DMS153 (cell line): ENCODE measurements at places on chromosomes 1 and 21.
A peak's percentile ranks its signal among the peaks of the same experiment; 100 is the strongest.

DNA sequence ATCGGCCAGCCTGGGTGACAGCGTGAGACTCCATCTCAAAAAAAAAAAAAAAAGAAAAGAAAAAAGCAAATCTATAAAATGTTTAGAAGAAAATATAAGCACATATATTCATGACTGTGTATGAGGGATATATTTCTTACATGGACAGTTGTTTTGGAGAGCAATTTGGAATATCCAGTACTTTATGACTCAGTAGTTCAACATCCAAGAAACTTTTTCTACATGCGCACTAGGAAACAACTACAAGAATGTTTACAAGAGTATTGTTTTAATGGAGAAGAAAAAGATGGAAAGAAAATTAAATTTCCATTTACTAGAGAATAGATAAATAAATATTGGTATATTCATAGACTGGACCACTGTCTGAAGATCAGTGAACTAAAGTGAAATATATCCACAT, 77.5 kb downstream of the MAST2 start:
- DNase-seq = no peak

DNA sequence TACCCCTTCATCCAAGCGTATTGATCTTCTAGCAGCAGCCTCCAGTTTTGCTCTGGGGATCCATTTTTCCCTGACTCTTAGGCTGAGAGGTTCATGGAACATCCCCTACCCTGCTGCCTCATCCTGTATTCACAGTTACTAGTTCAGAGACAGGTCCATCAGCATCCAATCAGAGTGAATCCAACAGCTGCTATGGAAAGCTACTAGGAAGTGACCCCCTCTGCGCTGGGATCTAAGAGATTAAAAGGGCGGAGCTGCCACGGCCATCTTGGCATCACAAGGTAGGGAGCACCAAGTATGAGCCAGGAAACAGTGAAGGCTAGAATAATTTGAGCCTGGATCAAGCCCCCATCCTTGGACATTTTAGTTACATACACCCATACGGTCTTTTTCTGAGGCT, 32.5 kb downstream of the KAZN start:
- no peak for DNase-seq

DNA sequence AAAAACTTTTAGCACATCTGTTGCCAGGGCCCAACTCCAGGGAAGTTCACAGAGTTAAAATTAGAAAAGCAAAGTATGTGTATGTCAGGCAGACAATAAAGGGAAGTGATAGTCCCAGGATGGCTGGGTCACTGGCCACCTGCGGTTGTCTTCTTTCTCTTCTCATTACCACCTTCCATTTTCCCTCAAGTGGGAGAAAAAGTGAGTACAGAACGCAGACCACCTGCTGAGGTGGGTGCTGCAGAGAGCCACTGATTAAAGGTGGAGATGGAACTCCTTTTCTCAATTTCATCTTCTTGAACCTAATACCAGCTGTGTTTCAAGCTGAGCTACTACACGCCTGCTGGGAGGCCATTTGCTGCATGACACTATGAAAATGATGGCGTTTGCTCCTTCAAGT, 88.8 kb upstream of the PDE4B start:
- no peak for DNase-seq

GRCh38 chr1:38031513-38031866, 15.1 kb downstream of the POU3F1 start:
- DNase-seq = no peak

- DNase-seq = no peak
These were observed 536 bp upstream of the PGLYRP3 start for GRCh38 chr1:153313288-153313687.

GRCh38 chr21:43778469-43779335, 2.6 kb upstream of the CSTB start:
- no peak for DNase-seq

GRCh38 chr1:51901151-51901550, 22.6 kb upstream of the NRDC start:
- DNase-seq = no peak

GRCh38 chr1:39639305-39640130, at the start of gene HEYL:
HEYL (minus strand) TSS chr1:39639643; CDS start chr1:39639625, 18 bp downstream.
- peak; percentile 87 for DNase-seq

- DNase-seq = peak; percentile 33
These were observed 254.7 kb downstream of the NFIA start for GRCh38 chr1:61337037-61337436.

GRCh38 chr1:227607336-227607898, 44.1 kb downstream of the ZNF678 start:
- no peak for DNase-seq

GRCh38 chr1:61098333-61098732, 16.0 kb downstream of the NFIA start:
- no peak for DNase-seq

DNA sequence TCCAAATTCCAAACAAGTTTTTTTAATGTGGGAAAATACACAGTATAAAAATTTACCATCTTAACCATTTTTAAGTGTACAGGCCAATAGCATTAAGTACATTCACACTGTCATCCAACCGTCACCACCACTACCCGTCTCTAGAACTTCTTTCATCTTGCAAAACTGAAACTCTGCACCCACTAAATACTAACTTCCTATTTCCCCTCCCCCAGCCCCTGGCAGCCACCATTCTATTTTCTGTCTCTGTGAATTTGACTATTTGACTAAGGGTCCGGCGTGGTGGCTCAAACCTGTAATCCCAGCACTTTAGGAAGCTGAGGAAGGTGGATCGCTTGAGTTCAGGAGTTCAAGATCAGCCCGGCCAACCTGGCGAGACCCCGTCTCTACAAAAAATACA, 36.1 kb downstream of the CLSTN1 start:
- no peak for DNase-seq

GRCh38 chr1:100615686-100616085, 77.7 kb downstream of the GPR88 start:
- DNase-seq = no peak

DNA sequence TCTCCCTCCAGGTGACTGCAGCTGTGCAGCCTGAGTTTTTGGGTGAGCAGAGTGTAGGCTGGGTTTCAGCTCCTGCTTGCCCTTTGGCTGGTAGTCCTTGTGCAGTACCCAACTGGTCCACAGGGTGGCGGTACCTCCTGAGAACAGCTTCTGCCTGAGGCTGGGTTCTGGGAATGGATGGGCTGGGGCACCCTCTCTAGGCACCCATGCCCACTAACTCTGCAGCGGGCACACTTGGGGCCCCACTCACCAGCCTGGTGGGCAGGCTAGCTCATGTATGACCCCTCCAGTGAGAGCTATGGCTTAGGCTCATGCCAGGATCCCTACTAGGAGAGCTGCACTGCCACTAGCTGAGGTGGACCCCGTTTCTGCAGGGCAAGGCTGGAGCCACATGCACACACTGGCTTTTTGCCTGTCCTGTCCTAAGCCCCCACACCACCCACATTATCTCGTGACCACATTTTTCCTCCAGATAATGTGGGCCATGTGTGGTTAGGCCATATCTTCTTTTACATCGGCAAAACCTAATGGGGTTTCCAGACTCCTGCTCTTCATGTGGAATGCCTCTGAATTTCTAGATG, 15.5 kb upstream of the GSTM4 start:
- DNase-seq = no peak

GRCh38 chr1:87206044-87206831, 122.4 kb upstream of the LMO4 start:
- DNase-seq = no peak

DNA sequence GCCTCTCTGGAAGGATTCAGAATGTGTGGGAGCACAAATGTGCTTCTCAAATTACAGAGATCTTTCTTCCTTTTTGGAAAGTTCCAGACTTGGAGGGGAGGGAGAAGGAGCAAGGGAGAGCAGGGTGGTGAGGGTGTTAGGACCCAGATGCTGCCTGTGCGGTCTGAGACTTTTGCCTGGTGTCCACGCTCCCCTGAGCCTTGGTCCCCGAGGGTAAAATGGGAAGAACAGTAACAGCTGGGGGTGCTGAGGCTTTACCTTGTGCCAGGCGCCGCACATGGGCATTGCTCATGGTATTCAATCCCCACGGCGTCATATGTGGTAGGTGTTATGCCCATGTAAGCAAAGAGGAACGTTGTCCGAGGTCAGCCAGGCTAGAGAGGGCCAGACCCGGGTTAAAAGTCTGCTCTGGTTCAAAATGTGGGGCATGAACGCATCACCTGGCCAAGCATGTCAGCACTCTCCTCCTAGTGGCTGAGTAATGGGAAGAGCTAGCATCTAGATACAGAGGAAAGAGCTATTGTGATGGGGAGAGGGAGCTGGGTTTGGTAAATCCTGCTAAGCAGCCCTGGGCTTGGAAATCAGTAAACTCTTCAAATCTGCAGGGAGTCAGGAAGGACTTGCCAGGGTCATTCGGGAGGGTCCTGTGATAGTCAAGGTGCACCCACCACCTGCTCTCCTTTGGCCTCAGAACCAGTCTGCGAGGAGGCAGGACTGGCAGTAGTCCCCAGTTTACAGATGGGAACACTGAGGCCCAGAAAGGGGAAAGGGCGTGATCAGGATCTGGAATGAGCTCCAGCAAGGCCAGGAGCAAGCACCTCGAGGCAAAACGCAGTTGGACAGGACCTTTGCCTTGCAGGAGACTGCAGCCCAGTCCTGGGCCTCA, 4.5 kb upstream of the RUNX3 start:
- DNase-seq = no peak

GRCh38 chr1:65691152-65691900, 101.4 kb upstream of the PDE4B start:
- DNase-seq = no peak

- peak; percentile 80 for DNase-seq
These were observed 39.8 kb upstream of the RAB4A start for GRCh38 chr1:229230893-229231753.

DNA sequence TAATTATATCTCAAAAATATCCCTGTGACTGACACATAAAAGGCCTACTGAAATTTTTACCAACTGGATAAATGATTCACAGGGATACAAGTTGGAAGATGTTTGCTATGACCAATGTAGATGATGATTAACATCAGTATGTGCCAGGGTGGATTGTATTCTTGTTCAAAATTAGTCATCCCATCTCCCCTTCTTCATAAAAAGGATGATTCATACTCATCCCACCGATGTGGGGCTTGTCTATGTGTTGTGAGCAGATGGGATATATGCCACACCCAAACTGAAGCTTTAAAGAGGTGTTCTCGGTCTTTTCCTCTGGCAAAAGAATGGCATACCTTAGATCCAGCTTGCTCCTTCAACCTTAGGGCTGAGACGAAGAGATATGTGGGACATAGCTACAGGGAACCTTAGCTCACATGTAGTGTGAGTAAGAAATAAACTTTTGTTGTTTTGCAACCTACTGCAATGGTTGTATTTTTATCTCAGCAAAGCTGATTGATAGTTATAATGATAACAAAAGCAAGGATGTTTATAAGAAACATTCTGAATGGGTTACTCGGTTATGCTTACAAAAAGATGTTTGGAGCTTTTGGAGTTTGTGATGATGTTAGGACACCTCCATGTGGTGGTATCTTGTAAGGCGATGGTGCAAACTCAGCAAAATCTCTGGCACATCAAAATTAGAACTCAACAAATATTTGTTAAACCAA, 29.4 kb downstream of the SPATA17 start:
- DNase-seq = no peak

GRCh38 chr1:177809819-177810218, 160.0 kb downstream of the SEC16B start:
- peak; percentile 29 for DNase-seq

GRCh38 chr1:201145132-201145531, 9.1 kb downstream of the TMEM9 start:
- no peak for DNase-seq

DNA sequence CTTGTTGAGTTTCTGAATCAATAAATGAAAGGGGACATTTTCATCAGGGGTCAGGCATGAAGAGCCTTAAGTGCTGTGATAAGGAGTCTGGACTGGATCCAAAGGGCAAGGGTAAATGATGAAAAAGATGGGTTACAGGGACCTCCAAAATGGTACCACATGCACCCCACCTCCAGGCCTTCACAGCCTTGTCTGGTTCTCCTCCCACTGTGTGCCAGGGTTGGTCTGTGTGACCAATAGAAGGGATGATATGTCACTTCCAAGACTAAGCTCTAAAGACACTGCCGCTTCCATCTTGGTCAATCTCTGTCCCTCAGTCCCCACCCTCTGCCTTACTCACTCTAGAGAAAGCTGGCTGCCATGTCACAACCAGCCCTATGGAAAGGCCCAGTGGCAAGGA, 140.6 kb downstream of the ZNF281 start:
- no peak for DNase-seq

DNA sequence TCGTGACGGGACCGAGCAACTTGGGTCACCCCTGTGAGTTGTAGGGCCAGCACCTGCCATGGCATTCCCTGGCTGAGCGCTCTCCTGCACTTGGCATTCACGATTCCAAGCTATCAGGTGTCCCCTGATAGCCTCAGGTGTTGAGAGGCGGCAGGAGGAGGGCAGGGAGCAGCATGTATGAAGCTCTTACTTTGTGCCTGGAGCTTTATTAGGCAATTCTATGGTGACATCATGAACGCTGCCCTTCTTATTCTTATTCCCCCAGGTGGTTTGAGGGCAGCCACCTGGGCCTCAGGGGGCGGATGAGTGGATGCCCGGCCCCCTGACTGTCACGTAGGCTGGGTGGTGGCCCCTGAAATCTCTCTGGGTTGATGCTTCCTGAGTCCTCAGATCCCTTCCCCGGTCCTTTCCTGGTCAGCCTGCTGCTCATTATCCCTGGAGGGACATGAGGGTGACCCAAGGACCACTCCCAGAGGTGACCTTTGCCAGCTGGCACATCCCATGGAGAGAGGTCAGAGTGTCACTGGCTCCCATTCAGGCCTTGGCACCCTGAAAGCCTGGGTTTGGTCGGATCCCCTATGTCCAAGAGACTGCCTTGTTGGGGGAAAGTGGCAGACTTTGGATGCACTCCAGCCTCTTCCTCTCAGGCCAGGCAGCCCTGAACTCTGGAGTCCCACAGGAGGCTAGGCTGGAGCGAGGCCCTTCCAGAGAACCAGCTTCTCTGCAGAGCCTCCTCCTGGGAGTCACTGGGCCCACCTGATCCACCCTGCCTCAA, 51.9 kb downstream of the SPSB1 start:
- no peak for DNase-seq

GRCh38 chr1:30191154-30191702, 532.2 kb downstream of the MATN1 start:
- peak; percentile 48 for DNase-seq

DNA sequence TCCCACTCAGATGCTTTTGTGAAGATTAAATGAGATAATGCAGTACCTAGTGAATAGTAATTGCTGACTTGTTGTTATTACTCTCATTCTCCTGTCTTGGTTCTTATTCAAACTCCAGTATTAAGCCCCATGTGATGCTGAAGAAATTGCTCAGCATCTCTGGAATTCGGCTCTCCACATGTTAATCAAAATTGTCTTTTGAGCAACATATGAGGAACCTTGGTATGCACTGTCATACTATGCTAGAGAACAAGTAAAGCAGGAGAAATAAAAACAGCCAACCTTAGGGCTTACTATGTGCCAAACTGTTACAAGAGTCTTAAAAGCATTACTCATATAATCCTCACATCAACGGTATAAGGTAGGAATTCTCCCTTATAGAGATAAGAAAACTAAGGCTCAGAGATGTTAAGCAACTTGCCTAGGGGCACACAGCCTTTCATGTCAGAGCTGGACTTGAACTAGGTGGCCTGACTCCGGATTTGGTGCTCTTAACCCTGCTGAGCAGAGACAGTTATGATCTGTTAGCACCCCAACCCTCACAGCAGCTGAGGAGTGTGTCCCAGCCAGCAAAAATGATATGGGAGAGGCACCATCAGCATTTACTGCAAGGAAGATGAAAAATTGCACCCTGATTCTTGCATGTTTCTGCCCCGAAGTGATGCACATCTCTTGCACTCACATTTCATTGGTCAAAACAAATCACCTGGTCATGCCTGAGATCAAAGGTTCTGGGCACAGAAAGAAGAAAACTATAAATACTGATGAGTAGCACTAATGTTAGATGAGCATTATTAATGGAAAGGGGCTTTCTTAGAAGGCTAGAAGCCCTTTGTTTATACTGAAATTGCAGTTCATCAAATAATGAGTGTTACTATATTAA, 102.3 kb downstream of the OMA1 start:
- DNase-seq = no peak
